ENCODE measurements at places on chromosomes 3 and 15.

- no peak for DNase-seq
These were observed 20.9 kb downstream of the SPPL2A start for GRCh38 chr15:50744601-50745000.

- no peak for DNase-seq
These were observed 274.3 kb upstream of the GOLGA6L4 start for GRCh38 chr15:83961311-83961710.

DNA sequence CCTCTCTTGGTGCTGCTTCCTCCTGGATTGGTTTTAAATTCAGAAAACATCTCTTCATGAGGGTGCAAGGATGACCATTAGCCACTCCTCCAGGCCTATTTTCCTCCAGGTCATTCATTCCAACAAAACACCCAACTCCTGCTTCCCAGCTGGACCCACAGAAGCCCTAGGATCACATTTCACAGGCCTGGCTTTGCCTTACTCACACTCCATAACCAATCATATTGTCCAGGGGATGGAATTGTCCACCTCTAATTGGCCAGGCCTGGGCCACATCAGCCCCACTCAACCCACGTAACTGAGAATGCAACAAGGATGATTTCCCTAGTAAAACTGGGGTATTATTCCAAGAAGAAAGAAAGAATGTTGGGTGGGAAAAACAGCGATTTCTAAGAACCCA lies 616.7 kb upstream of the SUCLG2 start:
- DNase-seq: no peak

GRCh38 chr3:94417963-94418455 lies 355.1 kb downstream of the NSUN3 start:
- no peak for DNase-seq

GRCh38 chr3:67334588-67334987 lies 319.8 kb downstream of the SUCLG2 start:
- no peak for DNase-seq

GRCh38 chr3:53629402-53629723 lies 135.0 kb downstream of the CACNA1D start:
- DNase-seq: no peak

DNA sequence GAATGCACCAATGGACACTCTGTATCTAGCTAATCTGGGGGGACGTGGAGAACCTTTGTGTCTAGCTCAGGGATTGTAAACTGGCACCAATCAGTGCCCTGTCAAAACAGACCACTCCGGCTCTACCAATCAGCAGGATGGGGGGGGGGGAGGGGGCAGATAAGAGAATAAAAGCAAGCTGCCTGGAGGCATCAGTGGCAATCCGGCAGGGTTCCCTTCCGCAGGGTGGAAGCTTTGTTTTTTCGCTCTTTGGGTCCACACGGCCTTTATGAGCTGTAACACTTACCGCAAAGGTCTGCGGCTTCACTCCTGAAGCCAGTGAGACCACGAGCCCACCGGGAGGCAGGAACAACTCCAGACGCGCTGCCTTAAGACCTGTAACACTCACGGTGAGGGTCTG lies 827.1 kb downstream of the PLOD2 start:
- DNase-seq: no peak

DNA sequence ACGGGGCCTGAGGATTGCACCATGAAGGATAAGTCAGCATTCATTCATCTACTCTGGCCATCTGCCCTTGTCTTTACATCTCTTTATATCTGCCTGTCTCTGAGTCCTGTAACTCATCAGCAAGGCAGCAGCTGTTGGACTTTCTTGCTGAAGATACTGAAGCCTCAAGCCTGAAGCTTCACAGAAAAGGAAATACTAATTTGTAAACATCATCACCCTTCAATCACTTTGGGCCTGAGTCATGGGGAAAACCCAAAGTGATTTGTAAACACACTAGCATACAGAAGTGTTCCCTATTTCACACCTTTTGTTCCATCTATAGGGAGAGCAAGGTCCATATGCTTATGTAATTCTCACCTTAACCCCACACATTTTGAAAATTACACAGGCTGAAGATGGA lies 928.2 kb downstream of the EPHA3 start:
- DNase-seq: no peak

- DNase-seq: no peak
These were observed 140.6 kb upstream of the BHLHE40 start for GRCh38 chr3:4838621-4839022.

- no peak for DNase-seq
These were observed 239.3 kb downstream of the IL5RA start for GRCh38 chr3:2870724-2871333.

DNA sequence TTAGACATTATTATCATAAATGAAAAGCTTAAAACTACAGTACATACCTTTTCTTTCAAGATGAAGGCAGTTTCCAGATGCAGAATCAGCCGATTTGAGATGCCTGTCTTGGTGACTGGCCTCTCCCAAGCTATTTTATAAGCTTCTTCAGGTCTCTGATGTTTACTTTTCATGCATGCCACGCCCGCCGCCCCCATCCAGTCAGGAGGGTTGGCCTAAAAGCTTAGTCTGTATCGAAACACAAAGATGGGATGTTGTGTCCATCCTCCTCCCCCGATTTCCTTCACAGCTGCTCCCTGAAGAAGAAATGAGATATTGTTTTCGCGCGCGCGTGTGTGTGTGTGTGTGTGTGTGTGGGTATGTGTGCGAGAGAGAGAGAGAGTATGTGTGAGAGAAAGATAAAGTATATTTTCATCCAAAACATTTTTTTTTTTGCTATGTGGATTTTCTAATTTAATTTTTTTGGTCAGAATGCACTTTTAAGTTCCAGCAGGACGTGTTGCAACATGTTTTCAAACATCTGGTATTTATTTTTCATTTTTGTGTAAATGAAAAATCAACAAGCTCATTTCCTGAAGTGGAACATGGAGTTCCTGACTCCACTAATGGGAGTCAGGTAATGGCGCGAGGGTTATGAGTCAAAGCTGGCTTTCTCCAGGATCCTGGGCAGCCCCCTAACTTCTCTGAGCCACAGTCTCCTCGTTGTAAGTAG lies at the start of gene APOD:
Gene APOD, minus strand, starts transcription at position 110 of the 712 bp plus-strand sequence. CDS start 4,479 bp downstream, outside the sequence.
- DNase-seq: no peak

DNA sequence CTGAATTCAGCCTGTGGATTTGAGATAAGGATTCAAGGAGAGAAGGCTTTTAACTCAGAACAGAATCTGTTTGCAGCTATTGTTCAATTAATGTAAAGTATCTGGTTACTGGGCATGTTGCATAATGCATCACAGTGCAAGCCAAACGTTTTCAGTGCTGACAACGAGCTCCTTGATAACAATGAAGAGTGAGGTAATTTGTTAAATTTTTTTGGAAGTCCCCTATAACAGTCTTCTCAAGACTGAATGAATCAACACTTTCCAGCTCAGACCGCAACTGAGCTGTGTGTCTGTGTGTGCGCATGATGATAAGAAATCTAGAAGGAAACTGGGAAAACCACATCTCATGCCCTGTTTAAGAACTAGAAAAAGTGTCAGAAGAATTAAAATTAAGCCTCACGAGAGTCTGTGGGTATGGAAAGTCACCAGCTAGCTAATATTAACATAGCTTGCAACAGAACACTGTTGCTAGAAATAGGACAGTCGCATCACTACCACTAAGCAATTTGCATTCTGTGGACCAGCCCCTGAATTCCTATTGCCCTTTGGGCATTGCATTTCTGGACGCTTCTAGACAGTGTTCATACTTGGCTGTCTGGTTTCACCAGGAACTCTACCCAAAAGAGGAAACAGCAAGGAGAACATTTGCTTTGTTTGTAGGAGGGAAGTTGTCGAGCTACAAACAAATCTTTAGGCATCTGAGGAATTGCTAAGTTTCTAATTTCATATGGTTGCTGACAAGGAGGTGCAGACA lies 43.7 kb upstream of the ATP2C1 start:
- peak; percentile 39 for DNase-seq

DNA sequence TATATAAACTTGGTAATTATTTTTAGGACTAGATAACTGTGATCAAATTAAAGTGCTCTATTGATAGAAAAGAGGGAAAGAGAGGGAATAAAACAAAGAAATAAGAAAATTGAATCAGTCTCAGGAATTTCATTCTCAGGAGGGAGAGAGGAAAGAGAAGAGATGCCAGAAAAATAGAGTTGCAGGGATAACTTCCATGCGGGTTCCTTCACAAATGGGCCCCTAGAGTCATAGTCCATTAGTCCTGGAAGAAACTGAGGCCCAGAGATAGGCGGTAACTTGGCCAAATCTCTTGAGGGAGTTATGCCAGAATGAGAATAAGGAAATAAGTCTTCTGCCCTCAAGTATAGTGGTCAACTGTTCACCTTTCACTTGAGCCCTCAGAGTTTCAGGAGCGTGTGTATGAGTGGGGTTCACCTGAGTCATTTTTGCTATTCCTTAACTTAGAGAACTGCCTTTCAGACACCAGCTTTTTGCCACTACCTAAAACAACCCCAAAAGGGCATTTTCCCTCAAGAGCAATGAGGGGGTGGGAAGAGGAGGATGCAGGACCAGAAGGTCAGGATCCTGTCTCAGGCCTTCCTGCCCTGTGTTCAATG lies 192.6 kb downstream of the MEX3B start:
- DNase-seq: no peak

DNA sequence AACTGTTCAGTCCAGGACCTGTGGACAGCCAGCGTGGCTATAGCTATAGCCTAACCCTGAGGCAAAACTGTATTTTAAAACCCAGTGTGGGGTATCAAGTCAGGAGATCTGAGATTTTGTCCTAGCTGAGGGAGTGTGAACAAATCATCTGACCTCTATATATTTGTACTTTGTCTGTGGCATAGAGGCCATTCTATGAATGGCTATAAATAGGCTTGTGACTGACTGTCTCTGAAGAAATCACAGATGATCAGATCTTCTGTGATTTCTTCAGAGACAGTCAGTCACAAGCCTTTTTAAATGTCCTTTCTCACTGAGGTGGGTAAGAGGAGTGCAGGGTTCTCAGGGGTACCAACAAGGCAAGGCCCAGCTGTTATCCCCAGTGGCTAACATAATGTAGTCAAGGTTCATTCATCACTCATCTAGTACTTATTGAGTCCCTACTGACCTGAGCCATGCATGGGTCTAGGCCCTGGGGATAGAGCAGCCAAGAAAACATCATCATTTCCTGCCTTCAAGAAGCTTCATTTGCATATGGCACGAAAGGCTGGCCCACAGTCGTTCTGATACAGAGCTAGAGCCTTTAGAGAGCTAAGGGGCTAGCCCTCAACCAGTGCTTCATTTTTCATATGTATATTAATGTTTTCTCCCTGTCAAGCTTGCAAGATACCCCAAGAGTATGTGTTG lies 53.3 kb downstream of the TIPARP start:
- DNase-seq: no peak

GRCh38 chr15:66574596-66574950 lies 8.8 kb upstream of the LCTL start:
- DNase-seq: no peak

GRCh38 chr3:38142959-38143358 lies 4.5 kb downstream of the MYD88 start:
- no peak for DNase-seq

DNA sequence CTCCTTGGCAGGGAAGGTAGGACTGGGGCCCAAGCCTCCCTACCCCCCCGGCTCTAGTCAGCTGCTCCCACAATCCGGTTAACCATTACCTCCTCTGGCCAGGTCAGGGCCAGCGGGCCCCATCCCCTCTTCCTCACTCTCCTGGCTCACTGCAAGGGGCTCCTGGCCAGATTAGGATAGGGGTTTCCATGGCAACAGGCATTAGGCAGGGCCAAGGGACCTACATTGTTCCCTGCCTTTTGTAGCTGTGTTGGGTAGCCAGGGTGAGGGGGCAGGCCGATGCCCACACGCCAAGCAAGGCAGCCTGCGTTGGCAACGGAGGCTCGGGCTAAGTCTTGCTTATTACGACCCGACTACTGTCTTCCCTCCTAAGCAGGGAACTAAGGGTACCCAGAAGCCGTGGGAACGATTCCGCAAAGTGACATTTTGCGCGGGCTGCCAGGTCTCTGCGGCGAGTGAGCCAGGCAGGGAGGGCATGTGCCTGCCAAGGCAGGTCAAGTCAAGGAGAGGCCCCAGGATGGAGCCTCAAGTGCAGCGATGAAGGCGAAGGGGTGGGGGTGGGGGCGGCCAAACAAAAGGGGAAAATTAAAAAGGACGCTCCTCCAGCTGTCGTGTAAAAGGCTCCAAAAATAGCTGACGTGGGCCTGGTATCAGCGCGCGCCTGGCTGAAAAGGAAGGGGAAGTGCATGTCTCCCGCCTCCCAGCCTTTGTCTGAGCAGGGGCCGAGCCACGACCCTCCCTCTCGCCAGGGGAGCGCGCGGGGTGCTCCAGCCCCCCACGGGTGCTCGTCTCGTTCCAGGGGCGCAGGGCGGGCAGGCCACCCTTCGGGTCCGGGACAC lies 919 bp downstream of the IDH2 start:
- peak; percentile 18 for DNase-seq

DNA sequence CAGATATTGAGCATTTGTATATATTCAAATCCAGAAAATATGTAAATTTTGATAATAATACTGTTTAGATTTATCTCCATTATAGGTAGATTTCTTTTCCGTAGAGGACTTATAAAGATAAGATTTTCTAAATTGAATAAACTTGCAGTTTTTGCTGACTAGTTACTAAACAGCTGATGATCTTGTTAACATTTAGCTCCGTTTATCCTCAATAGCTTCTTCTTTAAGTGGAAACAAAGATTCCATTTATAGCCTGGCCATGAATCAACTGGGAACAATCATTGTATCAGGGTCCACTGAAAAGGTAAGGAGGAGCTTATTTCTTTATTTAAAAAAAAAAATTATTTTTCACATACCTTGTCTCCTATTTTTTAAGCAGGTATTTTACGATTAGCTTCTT lies 16.7 kb downstream of the WDR48 start:
- no peak for DNase-seq

GRCh38 chr3:129321887-129322286 lies 43.2 kb downstream of the HMCES start:
- DNase-seq: no peak

DNA sequence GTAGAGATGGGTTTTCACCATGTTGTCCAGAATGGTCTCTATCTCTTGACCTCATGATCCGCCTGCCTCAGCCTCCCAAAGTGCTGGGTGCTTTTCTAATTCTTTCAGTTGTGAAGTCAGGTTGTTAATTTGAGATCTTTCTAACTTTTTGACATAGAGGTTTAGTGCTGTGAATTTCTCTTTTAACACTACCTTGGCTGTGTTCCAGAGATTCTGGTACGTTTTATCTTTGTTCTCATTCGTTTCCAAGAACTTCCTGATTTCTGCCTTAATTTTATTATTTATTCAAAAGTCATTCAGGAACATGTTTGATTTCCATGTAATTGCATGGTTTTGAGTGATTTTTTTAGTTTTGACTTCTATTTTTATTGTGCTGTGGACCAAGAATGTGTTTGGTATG lies 63.5 kb upstream of the CCDC54 start:
- no peak for DNase-seq

DNA sequence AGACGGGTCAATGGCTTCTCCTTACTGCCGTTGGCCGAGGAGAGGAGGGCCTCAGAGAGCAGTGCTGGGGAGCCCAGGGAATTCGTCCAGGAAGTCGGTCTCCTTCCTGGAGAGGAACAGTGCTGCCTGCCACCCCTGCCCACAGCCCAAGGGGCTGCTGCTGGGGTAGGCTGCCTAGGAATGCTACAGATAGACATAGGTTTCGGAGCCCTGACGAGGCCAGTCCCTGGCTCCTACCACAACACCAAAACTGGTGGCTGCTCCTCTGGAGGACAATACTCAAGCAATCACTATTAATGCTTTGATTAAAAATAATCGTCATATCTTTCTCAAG lies 30.5 kb downstream of the ANP32A start:
- DNase-seq: no peak

GRCh38 chr3:24490151-24490550 lies 4.5 kb downstream of the THRB start:
- DNase-seq: no peak
